Psoas muscle (tissue), 8 donors: ENCODE measurements at places on chromosomes 3 and 15. TPM values are rescaled to one million over a fixed set of nuclear protein-coding genes. Genes with fewer than 3 reads are reported as not detected.

CLRN1 gene
- total RNA-seq, result not detected

GRCh38 chr15:90425726-90426346 lies 37.8 kb downstream of the IQGAP1 start:
- DNase-seq, result no peak

DNA sequence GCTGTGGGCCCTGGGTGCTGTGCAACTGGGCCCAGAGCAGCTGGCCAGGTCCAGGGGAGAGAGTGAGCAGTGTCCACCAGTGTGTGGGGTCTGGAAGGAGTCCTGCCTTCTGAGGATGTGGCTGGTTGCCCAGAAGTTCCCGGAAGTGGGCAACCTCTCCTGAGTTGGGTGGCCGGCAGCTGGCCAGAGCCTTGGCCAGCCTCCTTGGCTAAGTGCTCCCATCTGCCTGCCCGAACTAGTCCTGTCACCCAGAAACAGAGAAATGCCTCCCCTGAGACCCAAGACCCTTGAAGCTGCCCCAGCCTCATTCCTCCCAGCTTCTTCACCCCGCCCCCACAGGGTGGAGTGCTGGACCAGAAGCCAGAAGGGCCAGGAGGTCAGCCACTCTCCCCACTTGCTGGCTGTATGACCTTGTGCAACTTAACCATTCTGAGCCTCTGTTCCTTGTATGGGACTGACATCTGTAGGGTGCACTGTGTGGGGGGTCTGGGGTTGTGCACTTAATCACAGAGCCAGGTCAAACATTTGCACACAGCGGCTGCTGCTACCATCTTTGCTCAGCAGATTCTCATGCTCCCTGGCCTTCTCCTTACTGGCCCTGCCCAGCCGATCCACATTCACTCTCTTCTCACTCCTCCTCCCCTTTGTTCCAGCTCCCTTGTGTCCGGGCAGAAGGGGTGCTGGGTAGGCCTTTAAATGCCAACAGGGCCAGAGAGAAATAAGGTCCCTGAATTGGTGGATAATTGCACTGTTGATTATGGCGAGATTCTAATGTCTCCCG lies 7.5 kb upstream of the ALAS1 start:
- DNase-seq, result peak; percentile 62

DNA sequence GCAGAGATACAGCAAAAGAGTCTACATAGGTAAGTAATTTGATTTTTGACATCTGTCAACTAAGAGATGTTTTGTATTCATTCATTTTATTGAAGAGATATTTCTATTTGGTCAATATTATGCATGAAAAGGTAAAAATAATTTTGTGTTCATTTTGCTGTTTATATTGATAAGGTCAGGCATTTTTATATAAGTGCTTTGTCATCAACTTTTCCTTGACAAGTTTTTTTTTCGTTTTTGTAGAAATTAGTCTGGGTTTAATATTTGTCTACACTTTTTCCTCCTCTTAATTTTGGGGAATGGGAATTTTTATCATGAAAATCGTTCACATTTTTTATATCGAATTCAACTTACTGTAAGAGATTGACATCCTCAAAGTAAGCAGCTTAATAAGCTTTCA lies 67.7 kb downstream of the STT3B start:
- DNase-seq, result no peak
